ENCODE measurements at places on chromosomes 7 and 10. TPM values are rescaled to one million over a fixed set of nuclear protein-coding genes. Genes with fewer than 3 reads are reported as not detected.

DNA sequence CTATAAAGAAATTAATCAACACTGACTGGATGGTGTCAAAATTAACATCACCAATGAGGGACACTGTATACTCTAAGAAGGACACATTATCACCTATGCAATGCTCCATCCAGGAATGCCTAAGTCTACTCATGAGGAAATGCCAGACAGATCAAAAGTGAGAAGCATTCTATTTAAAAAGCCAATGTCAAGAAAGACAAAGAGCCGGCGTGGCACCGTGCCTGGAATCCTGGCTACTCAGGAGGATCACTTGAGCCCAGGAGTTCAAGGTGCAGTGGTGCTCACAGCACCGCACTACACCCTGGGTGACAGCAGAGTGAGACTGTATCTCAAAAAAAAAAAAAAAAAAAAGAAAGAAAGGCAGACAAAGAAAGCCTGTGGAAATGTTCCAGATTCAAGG, 45.5 kb upstream of the ANAPC16 start:
- no peak overlapping the region for H3K4me3 ChIP-seq
- no peaks in the 10 kb centered on the region for H3K27me3 ChIP-seq
- H3K27ac ChIP-seq = no peak overlapping the region

GRCh38 chr10:1552406-1552805, 184.9 kb downstream of the ADARB2 start:
- no peak overlapping the region for H3K27ac ChIP-seq
- no peak overlapping the region for H3K4me3 ChIP-seq
- H3K27me3 ChIP-seq = no peaks in the 10 kb centered on the region

GRCh38 chr10:125107166-125107949, 53.0 kb downstream of the CTBP2 start:
- H3K27ac ChIP-seq = no peak overlapping the region
- H3K27me3 ChIP-seq = no peaks in the 10 kb centered on the region
- H3K36me3 ChIP-seq = peaks cover 40% of the 10 kb centered on the region
- no peak overlapping the region for H3K4me3 ChIP-seq
- DNase-seq = no peak

The EBLN1 gene
- not detected for total RNA-seq

DNA sequence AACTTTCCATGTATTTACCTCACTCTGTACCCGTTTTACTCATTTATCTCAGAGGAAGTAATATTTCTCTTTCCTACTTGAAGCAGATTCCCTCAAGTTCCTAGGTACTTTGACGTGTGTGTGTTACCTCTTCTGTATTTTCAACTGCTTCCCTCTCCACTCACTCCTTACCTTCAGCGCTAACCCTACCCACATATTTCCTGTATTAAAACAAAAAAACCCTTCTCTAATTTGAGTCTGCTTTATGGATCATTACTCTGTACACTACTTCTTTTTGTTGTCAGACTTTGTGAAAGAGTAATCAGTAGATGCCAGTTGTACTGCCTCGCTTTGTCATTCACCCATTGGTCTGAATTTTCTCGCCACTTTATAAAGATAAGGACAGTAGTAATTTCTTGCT, 74.0 kb downstream of the CDK13 start:
- no peak for DNase-seq
- H3K4me3 ChIP-seq = no peak overlapping the region
- H3K36me3 ChIP-seq = peaks cover 8% of the 10 kb centered on the region
- H3K4me1 ChIP-seq = no peaks in the 10 kb centered on the region
- H3K27ac ChIP-seq = peak overlapping the region; percentile 6

DNA sequence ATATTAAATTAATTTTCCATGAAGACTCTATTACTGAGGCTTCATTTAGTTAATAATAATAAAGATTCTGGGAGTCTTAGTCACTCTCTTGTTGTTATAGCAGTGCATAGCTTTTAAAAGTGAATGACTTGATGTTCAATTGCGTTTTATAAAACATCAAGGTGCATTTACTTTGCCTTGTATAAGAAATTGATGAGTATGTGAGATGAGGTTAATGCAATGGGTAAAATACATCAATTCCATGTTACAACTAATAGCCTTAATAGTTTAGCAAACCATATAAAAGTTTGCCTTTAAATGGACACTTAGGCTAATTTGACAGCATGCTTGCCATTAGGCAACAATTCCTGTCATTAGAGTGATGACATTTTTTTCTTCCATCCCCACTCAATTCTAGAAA, 173.6 kb upstream of the TEX47 start:
- H3K4me3 ChIP-seq = no peak overlapping the region
- no peak overlapping the region for H3K27ac ChIP-seq
- H3K27me3 ChIP-seq = no peaks in the 10 kb centered on the region
- DNase-seq = no peak
- H3K36me3 ChIP-seq = no peaks in the 10 kb centered on the region

The ADAM12 gene
- total RNA-seq = 81.4 TPM

- no peak overlapping the region for H3K27ac ChIP-seq
- no peak overlapping the region for H3K4me3 ChIP-seq
- no peaks in the 10 kb centered on the region for H3K36me3 ChIP-seq
- DNase-seq = no peak
- peaks cover 18% of the 10 kb centered on the region for H3K4me1 ChIP-seq
Observed at GRCh38 chr7:94276795-94277194, 117.9 kb upstream of the COL1A2 start.

GRCh38 chr7:139830782-139831501, 1.9 kb downstream of the TBXAS1 start:
- DNase-seq = no peak

The BLNK gene
- total RNA-seq = not detected

DNA sequence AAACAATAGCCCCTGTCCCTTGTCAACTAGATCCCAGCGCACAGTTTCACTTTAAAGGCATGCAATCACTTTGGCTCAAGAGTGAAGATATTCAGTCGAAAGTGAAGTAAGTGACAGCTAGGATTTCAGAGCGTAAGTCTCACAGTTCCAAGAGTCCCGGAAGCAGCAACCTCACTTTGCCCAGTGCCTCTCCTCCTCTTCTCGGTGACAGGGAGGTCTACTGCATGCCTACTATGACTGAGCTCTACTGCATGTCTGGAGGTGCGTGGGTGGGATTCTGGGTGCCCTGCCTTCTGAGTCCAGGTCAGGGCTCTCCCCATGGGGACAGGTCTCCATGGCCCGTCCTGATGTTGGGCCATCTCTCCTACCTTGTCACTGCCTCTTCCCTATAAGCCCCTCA, 17.0 kb downstream of the PRKCQ start:
- no peak overlapping the region for H3K27ac ChIP-seq
- H3K36me3 ChIP-seq = no peaks in the 10 kb centered on the region
- DNase-seq = no peak
- H3K4me3 ChIP-seq = no peak overlapping the region
- no peaks in the 10 kb centered on the region for H3K27me3 ChIP-seq
- H3K4me1 ChIP-seq = no peaks in the 10 kb centered on the region

The OSBPL3 gene
- total RNA-seq = 11.8 TPM

- H3K4me3 ChIP-seq = no peak overlapping the region
- peaks cover 25% of the 10 kb centered on the region for H3K4me1 ChIP-seq
- no peaks in the 10 kb centered on the region for H3K27me3 ChIP-seq
- H3K36me3 ChIP-seq = no peaks in the 10 kb centered on the region
- DNase-seq = no peak
- H3K27ac ChIP-seq = no peak overlapping the region
Observed at GRCh38 chr7:116232920-116233319, 22.6 kb downstream of the TES start.

- H3K27me3 ChIP-seq = no peaks in the 10 kb centered on the region
- H3K27ac ChIP-seq = no peak overlapping the region
- no peaks in the 10 kb centered on the region for H3K4me1 ChIP-seq
- H3K36me3 ChIP-seq = no peaks in the 10 kb centered on the region
- no peak overlapping the region for H3K4me3 ChIP-seq
Observed at GRCh38 chr7:106765727-106766355, 99.2 kb upstream of the PIK3CG start.

The GHRHR gene
- 0.84 TPM for total RNA-seq

DNA sequence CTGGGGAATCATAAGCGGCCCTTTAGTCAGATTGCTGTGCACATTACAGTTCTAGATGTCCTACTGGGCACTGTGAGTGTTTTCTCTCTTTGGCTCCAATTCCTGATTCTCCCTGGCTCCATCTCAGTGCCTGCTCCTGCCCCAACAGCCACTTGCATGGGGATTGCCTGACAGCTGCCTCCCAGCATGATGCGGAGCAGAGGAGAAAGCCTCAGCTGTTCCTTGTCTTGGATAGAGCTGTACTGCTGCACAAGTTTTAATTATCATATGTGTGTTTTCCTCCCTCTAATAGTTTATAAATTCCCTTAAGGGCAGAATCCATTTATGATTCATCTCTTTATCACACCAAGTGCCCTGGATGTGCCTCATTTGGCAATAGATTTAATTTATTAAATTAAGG, 285.8 kb upstream of the COBL start:
- H3K36me3 ChIP-seq = peaks cover 14% of the 10 kb centered on the region
- no peaks in the 10 kb centered on the region for H3K27me3 ChIP-seq
- peaks cover 12% of the 10 kb centered on the region for H3K4me1 ChIP-seq
- no peak overlapping the region for H3K4me3 ChIP-seq

The HOXA11 gene
- total RNA-seq = not detected

The OR9A2 gene
- total RNA-seq = not detected

DNA sequence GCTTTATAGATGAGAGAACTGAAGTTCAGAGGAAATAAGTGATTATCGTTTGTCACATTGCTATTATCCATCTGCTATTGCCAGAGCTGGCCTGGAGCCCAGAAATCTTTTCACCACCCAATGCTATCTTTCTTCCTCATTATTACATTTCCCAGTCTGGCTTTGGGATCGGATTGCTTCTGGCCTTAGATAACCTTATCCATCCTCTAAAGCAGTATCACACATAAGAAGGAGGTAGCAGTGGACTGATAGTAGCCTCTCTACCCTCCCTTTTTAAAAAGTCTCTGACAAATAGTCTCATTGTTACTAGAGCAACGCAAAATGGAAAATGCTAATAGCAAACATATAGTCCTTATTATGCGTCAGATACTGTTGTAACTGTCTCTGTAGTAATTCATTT, 1.3 kb upstream of the CLDN12 start:
- H3K27ac ChIP-seq = no peak overlapping the region
- H3K4me1 ChIP-seq = peaks cover 22% of the 10 kb centered on the region
- peak overlapping the region; percentile 40 for H3K4me3 ChIP-seq

The LEP gene
- total RNA-seq = not detected

DNA sequence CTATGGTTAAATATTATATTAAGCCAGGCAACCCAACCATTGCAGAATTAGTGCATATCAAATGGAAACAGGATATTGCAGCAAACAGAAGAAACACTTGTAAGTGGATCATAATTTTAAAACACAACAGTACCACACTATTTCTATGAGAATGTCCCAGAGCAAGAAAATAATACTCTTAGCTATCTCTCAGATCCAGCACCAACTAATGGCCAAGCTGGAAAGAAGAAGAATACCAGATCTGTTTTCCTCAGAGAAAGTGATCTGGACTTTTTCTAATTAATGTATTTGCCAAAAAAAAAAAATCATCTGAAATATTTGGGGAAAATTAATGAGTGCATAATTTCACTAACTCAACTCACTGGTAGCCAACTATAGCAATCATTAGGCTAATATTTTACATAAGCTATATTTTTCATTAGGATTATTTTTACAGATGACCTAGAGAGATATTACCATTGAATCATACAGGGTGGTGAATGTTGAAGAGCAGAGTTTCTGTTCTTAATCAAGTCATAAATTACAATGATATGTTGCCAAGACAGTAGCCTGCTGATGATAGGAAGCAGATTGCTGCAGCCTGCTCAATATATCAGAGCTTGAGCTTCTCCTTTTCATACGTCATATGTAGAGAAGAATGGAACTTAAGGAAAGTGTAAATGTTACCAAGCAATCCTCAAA, 995.4 kb upstream of the LRRN3 start:
- no peak overlapping the region for H3K27ac ChIP-seq
- no peaks in the 10 kb centered on the region for H3K4me1 ChIP-seq
- H3K36me3 ChIP-seq = no peaks in the 10 kb centered on the region
- no peak overlapping the region for H3K4me3 ChIP-seq
- H3K27me3 ChIP-seq = no peaks in the 10 kb centered on the region

DNA sequence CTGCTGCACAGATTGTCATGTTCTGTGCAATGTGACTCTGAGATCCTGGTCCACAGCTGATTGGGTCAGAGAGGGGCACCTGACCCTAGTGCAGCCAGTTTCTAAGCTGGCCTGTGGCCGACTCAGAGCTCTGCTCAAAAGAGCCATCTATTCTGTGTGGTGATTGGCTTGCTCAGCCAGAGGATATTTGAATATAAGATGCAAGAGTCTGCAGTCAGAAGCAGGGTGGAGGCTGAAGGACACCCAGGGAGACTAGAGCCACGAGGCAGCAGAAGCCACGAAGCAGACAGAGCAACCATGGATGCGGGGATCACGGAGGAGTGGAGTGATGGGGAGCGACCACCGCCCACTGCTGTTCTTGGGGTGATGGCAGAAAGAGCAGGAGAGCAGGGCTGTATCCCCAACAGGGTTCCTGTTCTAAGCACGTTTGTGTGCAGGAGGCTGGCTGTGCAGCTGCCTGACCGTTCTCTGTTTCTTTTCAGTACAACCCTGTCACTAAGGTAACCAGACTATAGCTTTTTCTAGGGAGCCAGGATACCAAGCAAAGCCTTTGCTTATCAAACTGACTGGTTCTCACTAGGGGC, 19.5 kb upstream of the RHEB start:
- H3K27me3 ChIP-seq = no peaks in the 10 kb centered on the region
- no peaks in the 10 kb centered on the region for H3K36me3 ChIP-seq
- peaks cover 38% of the 10 kb centered on the region for H3K4me1 ChIP-seq
- H3K4me3 ChIP-seq = peak overlapping the region; percentile 4

- H3K27me3 ChIP-seq = no peaks in the 10 kb centered on the region
- no peak for DNase-seq
- H3K4me3 ChIP-seq = no peak overlapping the region
- peaks cover 5% of the 10 kb centered on the region for H3K4me1 ChIP-seq
Observed at GRCh38 chr10:46318799-46319198, 32.0 kb downstream of the ANTXRL start.

DNA sequence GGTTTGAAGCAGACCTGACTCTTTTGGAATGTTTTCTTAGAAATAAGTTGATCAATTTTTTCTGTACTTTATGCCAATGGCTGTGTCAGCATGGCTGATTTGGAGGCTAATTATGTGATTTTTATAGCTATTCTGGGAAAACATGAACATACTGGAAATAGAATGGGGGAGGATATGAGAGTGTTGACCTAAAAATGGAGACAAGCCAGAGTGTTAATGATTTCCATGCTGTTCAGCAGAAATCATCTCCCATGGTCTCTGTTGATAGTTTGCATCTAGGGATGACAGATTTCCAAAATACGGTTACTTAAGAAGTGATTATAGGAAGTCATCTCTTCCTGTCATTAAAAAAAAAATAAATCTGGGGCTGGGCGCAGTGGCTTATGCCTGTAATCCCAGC, 32.7 kb upstream of the DMTF1 start:
- H3K4me3 ChIP-seq = no peak overlapping the region
- no peak overlapping the region for H3K27ac ChIP-seq
- H3K4me1 ChIP-seq = no peaks in the 10 kb centered on the region
- no peaks in the 10 kb centered on the region for H3K36me3 ChIP-seq
- no peaks in the 10 kb centered on the region for H3K27me3 ChIP-seq

- H3K27me3 ChIP-seq = no peaks in the 10 kb centered on the region
- DNase-seq = no peak
- no peaks in the 10 kb centered on the region for H3K4me1 ChIP-seq
Observed at GRCh38 chr7:75866114-75866488, 12.7 kb upstream of the RHBDD2 start.

- peaks cover 18% of the 10 kb centered on the region for H3K4me1 ChIP-seq
- no peaks in the 10 kb centered on the region for H3K27me3 ChIP-seq
- H3K27ac ChIP-seq = no peak overlapping the region
- no peaks in the 10 kb centered on the region for H3K36me3 ChIP-seq
- H3K4me3 ChIP-seq = no peak overlapping the region
Observed at GRCh38 chr10:24360282-24361127, 151.6 kb downstream of the KIAA1217 start.
